ENCODE measurements at places on chromosomes 3 and 15. TPM values are rescaled to one million over a fixed set of nuclear protein-coding genes. Genes with fewer than 3 reads are reported as not detected.

DNA sequence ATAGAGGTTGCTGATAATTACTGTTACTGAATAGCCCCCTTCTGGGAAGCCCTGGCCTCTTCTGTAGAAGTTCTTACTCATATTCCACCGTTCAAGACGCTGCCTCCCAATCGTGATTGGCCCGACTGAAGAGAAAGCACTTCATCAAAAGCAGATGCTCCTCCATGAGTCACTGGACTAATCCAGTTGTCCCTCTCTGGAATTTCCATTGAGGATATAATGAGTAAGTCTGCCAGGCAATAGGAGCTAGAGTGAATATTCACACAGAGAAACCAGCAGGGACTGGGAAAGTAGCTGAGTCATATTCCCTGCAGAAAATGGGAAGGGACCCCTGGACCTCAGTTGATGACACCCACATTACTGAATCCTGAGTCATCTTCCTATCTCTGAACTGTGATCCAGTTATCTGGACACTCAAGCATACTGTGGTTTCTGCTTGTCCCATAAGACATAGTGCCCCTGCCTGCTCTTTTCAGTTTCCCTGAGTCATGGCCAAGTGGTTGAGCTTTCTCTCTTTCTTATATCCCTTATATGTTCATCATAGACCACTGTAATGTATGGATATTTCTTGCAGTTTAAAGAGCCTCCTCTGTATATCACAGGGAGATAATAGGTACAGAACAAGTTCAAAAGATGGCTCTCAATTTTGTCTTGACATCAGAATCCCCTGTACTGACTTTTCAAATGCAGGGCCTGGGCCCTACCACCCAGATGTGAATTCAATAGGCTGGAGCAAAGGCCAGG, 151.2 kb upstream of the CDIN1 start:
- DNase-seq, result no peak

- no peak for DNase-seq
Measured at GRCh38 chr3:114445233-114445632, 151.4 kb downstream of the TIGIT start.

GRCh38 chr3:182023843-182024242, 312.1 kb downstream of the SOX2 start:
- DNase-seq, result no peak

GRCh38 chr3:10315101-10315500, 5.8 kb downstream of the SEC13 start:
- DNase-seq, result no peak

GRCh38 chr3:153894857-153895256, 226.3 kb upstream of the ARHGEF26 start:
- DNase-seq, result no peak

The TMEM158 gene
- 1.8 TPM for total RNA-seq

The SHISA5 gene
- 71.8 TPM for total RNA-seq

The THRB gene
- total RNA-seq, result 11.3 TPM

The GABRA5 gene
- 0.57 TPM for total RNA-seq

The PRR20G gene
- total RNA-seq, result not detected

All from esophagus squamous epithelium (tissue), 5 donors.